LNCaP clone FGC (cell line): ENCODE measurements at places on chromosomes 4 and X.
A peak's percentile ranks its signal among the peaks of the same experiment; 100 is the strongest.

DNA sequence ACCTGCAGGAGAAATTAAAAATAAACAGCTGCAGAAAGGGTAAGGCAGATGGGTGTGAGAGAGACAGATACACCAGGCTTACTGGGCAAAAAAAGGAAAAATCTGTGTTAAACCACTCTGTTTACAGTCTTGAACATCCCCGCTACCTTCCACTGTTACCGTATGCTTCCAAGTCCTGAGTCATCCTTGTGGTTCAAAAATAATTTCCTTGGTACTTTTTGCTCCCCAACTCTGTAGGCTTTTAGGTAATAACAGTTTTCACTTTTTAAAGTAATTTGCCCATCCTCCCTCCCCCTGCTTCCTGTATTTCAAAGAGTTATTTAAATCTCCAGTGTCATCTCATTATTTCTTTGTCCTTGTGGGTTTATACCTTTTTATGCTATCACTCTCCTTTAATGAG is 210.1 kb upstream of the FAT4 start:
- no peak for DNase-seq

- DNase-seq = no peak
These were observed 47.9 kb downstream of the BEND4 start for GRCh38 chr4:42104521-42104920.

DNA sequence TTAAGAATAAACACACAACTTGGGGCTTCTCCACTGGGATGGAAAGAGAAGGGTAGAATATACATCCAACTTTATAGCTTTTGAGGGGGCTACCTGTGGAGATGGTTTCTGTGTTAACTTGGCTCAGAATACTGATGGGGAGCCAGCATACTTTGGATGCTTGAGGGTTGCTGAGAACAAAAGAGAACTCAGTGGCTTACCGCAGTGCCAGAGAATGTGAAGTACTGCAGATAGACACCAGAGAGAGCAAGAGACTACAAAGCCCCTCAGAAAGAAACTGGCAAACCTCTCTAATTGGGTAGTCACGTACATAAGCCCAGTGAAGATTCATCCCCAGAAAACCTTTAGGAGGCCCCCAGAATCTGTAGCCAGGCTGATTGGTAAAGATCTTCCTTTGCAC is 214.4 kb downstream of the DCHS2 start:
- no peak for DNase-seq

DNA sequence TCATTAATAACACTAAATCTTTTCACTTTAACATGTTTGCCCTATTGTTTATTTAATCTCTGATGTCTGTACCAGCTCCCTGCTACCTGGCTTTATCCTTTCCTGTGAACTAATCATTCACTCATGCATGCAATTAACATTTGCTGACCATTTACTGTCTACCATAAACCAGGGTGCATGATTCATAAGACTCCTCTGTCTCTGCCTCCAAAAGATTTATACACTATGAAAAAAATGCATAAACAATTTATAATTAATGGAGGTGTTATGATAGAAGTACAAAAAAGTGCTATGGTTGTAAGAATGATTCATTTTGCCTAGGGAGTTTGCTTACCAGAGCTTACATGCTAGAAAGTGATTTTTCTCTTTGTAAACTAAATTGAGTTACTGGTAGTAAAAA is 24.5 kb upstream of the CPEB2 start:
- no peak for DNase-seq

DNA sequence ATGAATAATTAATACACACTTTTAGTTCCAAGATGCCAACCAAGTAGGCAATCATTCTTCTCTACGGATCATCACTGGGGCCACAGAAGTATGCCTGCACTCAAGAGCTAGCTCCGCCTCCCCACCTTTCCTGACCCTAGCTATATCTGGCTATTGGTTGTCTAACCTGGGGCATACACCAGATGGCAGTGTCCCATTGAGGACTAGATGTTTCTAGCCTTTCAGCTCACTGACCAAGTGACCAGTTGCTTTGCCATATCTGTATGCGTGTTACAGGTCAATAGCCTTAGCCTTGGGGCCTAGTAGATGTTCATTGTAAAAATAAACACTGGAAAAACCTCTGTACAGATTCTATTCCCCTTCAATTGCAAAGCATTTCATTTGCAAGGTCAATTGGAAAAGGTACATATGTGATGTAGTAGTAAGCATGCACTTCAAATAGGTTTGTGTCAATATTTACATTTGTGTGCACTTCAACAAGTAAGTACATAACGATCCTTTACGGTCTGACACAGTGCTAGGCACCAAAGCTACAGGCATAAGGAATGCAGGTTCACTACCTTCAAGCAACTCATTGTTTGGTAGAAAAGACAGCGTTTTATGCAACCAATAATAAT is 521.7 kb downstream of the PPARGC1A start:
- peak; percentile 25 for DNase-seq
